ENCODE measurements at places on chromosomes 3 and 15.

DNA sequence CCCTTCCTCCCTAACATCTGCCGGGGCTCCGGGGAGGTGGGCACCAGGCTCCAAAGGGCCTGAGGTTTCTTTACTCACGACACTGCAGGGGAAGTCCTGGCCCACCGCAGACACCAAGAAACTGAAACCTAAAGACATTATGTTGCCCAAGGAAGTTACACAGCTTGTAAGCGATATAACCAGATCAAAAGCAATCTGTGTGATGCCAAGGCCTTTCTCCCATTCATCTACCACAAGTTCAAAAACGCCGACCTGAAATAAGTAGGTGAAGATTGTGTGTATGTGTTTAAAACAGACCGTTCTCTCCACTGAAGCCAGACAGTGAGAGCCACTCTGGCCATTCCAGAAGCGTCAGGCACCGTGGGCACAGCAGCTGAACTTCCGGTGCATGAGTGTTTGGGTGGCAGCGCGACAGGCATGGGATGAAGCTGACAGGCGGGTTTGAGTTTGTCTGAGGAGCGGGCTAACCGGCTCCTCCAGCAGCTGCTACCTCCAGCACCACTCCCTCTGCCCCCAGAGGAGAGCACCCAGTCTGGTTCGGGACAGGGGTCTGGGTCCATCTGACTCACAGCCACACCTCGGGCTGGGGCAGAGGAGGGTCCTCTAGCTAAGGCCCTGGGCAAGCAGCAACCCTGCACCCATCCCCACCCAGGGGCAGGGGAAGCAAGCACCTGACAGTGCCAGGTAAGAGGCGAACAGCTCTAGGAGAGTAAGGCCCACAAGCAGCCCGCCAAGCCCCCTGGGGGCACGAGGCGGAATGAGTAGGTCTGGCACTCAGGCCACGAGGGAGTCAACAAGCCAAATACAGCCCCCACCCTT is 1.3 kb downstream of the TNK2 start:
- no peak for DNase-seq

DNA sequence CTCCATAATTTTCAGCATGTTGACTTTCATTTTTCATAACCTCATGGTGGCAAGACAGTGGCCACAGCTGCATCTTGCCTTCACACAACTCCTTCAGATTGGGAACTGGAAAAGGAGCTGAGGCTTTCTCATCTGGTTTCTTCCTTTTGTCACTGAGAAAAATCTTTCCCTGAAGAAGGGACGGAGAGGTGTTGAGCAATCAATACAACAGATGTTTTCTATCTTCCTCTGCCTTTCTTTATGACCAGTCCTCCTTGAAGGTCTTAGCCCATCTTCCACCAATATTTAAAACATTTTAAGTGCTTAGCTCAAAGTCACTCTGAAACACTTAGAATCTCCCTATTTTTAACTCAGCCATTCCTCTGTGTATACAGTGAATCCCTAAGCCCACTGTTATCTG is 11.9 kb downstream of the ZNF660 start:
- no peak for DNase-seq

DNA sequence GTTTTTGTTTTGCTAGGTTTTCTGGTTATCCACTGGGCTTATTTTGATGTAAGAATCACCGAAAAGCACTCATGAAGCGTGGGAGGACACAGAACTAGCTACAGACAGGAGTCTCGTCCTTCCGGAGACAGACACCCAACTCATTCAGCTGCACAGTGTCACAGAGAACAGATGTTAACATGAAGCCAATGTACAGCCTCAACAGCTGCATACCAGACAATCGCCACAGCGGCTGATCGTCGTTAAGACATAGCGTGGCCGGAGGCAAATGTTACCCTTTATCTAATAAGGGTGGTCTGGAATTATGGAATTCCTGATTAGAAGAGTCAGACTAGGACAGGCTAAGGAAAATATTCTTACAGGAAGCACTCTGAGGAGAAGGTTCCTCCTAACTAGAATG is 1.1 kb upstream of the PYGO1 start:
- peak; percentile 22 for DNase-seq

- DNase-seq, result peak; percentile 51
Measured at GRCh38 chr15:62306851-62307504, 141.9 kb upstream of the C2CD4B start.

GRCh38 chr3:49616491-49616941 is 57.6 kb upstream of the APEH start:
- peak; percentile 79 for DNase-seq

- DNase-seq, result no peak
Measured at GRCh38 chr3:43017004-43017403, 37.9 kb downstream of the GASK1A start.

GRCh38 chr15:26981492-26981891 is 10.5 kb downstream of the GABRG3 start:
- no peak for DNase-seq

GRCh38 chr3:160038862-160039562 is 50.4 kb downstream of the IL12A start:
- DNase-seq, result peak; percentile 45

DNA sequence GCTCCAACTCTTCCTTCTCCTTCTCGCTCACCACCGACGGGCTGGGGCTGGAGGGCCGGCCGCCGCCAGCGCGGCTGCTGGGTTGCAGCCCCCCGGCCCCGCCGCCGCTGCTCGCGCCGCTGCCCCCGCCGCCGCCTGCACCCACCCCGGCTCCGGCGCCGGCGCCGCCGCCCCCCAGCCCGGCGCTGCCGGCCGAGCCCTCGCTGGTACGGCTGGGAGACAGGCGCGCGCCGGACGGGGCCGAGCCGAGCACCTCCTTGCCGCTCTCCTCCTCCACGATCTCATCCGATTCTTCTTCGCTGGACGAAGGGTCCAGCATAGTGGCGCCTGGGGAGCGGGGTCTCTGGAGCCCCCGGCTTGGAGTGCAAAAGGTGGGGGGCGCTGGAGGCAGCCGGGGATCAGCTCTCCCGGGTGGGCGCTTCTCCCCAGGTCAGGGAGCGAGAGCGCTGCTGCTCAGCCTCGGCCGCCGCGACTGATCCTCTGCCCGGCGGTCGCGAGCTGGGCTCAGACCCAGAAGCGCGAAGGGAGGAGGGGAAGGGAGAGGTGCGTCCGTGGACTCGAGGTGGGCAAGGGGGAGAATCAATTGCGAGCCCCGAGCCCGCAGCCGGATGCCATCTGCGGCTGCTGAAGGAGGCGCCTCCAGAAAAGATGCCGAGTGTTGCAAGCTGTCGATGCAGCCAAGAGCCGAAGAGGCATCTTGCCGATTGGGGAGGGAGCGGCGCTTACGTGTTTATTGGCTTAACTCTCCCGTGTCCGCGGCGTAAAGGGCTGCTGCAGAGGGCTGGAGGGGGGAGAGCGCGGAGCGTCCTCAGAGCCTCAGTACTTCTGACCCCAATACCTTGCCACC is at the start of gene CADPS:
Gene CADPS (minus strand): TSS at position 706 of the 847 bp plus-strand sequence. CDS start 387 bp downstream, at position 319.
- peak; percentile 24 for DNase-seq

DNA sequence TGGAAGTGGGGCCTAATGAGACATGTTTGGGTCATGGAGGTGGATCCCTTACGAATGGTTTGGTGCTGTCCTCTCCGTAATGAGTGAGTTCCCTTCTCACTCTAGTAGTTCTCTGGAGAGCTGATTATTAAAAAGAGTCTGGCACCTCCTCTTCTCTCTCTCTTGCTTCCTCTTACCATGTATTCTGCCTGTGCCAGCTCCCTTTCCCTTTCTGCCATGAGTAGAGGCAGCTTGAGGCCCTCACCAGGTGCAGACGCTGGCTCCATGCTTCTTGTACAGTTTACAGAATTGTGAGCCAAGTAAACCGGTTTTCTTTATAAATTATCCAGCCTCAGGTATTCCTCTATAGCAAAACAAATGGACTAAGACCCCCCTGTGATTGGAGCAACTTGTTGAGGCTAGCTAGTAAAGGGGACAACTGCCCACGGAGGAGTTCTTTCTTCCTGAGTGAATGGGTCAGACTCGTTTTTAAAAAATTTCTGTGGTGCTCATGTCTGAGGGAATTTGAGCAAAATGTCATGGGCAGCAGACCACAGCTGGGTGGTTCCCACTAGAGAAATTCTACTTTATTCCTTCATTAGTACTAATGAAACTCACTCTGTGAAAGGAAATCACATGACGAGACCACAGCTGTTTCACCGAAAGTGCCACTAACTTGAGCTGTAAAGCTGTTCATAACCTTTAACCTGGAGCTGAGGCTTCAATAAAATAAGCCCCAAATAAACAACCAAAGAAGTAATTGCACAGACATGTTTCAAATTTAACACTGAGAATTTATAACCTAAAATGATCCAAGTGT is 210.0 kb downstream of the NFKBIZ start:
- DNase-seq, result no peak

All from right hindlimb (tissue), 1 donor.